Left renal cortex interstitium (tissue), 4 donors: ENCODE measurements at places on chromosomes 11 and 22. TPM values are rescaled to one million over a fixed set of nuclear protein-coding genes. Genes with fewer than 3 reads are reported as not detected.

- DNase-seq, result no peak
Observed at GRCh38 chr22:28773461-28773867, 969 bp downstream of the CCDC117 start.

- DNase-seq, result no peak
Observed at GRCh38 chr11:93477684-93478234, 65.4 kb downstream of the SMCO4 start.

DNA sequence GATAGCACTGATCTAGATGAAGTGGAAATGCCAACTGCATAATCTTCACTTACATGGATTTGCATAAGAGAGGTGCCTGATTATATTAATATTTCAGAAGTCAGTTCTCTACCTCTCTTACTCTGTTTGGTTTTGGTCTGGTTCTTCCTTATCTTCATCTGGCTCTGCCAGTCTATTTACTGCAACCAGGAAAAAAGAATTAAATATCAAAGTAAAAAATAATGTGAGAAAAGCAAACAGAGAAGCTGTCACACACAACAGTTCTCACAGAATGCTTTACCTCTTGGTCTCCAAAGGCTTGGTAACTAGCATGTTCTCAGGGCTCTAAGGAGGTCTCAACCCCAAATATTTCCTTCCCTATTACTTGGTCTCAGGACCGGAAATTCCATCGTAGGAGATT lies 6.7 kb downstream of the VSIG10L2 start:
- no peak for DNase-seq

GRCh38 chr11:93132836-93133235 lies 65.0 kb downstream of the SLC36A4 start:
- no peak for DNase-seq

DNA sequence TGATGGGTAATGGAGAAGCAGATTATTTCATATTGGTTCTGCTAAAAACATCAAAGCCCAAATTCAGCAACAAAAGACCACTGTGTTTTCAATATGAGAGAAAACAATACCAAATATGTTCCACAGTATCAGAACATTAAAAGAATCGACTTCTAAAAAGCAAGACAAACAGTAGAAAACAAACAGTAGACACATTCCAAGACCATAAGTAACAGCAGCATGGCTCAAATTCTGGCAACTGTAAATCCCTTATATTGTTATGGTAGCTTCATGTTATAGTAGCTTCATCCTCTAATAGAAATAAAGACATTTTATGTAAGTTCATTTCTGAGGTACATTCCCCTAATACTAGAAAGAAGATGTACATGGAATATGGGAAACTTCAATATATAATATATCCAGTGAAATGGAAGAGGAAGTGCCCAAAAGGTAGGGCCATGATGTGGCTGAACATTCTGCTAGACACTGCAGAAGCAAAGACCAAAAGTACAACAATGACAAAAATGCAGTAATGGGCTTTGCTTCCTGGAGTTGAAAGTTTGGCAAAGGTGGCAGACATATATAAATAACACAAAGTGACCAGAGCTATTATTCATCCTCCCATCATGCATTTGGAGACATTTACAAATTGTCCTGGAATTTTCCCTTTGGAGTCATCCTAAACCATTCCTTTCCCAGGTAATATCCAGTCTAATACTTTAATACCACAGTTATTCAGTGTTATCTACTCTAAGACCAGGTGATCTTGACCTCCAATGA lies 299.9 kb downstream of the DCDC1 start:
- no peak for DNase-seq

- no peak for DNase-seq
Observed at GRCh38 chr11:125369808-125370207, 126.3 kb downstream of the FEZ1 start.

- peak; percentile 6 for DNase-seq
Observed at GRCh38 chr11:97092823-97093222, 703.0 kb downstream of the JRKL start.

GAL3ST3 gene
- 8.6 TPM for polyA plus RNA-seq

DNA sequence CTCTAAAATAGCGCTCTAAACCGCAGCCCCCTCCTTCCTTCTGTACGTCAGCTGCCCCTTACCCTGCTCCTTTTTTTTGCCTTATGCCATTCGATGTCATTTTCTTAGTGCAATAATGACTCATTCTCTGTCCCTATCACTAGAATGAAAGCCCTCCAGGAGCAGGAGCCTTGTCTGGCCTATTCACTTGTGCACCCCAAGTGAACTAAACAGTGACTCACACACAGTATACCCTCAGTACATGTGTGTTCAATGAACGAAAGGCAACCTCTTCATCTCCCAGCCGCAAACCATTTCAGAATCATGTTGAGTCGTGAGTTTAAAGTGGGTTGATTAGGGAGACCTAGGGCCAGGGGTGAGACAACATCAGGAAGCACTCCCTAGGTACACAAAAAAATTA lies 50.7 kb upstream of the SPATA19 start:
- no peak for DNase-seq
